ENCODE measurements at places on chromosomes 16 and 17. TPM values are rescaled to one million over a fixed set of nuclear protein-coding genes. Genes with fewer than 3 reads are reported as not detected.

Gene TMEM219
- total RNA-seq: 19.1 TPM

Gene TOM1L2
- 39.2 TPM for total RNA-seq

Gene APOBR
- total RNA-seq: 0.09 TPM

DNA sequence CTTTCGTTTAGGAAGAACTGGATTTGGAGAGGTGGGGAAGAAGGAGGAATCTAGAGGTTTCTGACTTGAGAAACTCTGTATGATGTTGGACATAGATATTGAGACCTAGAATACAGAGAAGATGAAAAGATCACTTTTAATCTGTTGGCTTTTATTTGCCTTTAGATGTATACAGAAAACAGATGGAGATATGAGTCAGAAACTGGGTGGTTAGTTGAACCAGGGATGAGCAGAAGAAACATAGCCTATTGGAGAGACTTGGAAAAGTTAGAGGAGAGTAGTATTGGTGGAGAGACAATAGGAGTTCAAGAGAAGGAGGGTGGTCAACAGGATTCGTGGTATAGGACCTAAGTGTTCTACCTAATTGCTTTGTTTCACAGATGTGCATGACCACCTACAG is 5.1 kb downstream of the PHAF1 start:
- DNase-seq: no peak

DNA sequence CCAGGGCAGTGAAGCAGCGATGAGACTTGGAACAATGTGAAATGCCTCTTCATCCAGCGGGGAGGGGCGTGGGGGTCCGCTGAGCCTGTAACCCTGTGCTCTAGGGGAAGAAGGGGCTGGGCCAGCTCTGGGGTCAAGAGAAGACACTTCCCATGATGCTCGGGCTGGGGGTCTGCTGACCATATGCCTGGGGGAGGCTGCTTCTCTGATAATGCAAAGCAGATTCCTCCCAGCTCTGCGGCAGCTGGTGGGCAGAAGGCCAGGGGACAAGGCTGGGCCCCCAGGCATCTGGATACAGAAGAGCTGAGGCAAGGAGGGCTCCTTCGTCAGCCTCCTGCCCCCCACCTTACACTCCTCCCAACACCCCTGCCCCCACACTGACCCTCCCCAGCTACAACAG is 24.7 kb downstream of the NGFR start:
- DNase-seq: no peak

GRCh38 chr16:4160658-4161430 is 44.6 kb upstream of the ADCY9 start:
- DNase-seq: no peak

- DNase-seq: no peak
These were observed 2.2 kb upstream of the ARL4D start for GRCh38 chr17:43396491-43397060.

GRCh38 chr16:81179219-81179618 is 59.3 kb upstream of the BCO1 start:
- no peak for DNase-seq

GRCh38 chr17:62062944-62063343 is 2.1 kb downstream of the MED13 start:
- no peak for DNase-seq
